Effector memory CD8-positive, alpha-beta T cell (primary cell): ENCODE measurements at places on chromosomes 7 and 10.

DNA sequence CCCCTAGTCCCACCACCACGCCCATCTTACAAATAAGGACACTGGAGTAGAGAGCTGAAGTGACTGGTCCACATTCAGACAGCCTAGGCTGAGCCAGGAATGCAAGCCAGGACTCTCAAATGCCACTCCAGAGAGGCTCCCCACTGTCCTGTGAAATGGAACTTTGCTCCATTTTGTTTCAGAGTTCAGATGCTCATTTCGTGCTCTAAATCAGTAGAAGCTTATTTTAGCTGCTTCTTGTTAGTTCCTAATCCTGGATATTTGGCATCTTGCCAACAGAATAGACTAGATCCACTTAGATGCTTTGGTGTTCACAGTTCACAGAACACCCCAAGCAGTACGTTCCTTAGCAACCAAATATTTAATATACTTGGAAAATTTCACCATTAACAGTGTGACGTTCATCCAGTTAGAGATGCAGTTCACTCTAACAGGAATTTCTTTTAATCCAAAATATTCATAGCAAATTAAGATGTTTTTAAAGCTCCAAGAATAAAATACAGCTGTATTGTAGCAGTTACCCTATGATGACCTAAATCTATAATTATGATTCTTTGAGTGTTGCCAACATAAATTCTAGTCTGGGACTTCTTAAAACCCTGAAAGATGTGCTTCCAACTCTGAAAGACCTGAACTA lies 7.3 kb downstream of the MMP21 start:
- H3K27ac ChIP-seq = no peak overlapping the region
- peaks cover 33% of the 10 kb centered on the region for H3K36me3 ChIP-seq
- H3K27me3 ChIP-seq = no peaks in the 10 kb centered on the region
- H3K4me3 ChIP-seq = no peak overlapping the region
- no peaks in the 10 kb centered on the region for H3K4me1 ChIP-seq

GRCh38 chr10:127978481-127978880 lies 71.6 kb downstream of the PTPRE start:
- DNase-seq = no peak
- H3K4me3 ChIP-seq = no peak overlapping the region
- H3K27ac ChIP-seq = no peak overlapping the region
- no peaks in the 10 kb centered on the region for H3K36me3 ChIP-seq
- peaks cover 5% of the 10 kb centered on the region for H3K4me1 ChIP-seq

GRCh38 chr7:41147606-41148485 lies 555.0 kb downstream of the INHBA start:
- DNase-seq = no peak
- no peak overlapping the region for H3K4me3 ChIP-seq
- no peak overlapping the region for H3K27ac ChIP-seq
- H3K4me1 ChIP-seq = no peaks in the 10 kb centered on the region
- H3K27me3 ChIP-seq = no peaks in the 10 kb centered on the region
- H3K36me3 ChIP-seq = no peaks in the 10 kb centered on the region

DNA sequence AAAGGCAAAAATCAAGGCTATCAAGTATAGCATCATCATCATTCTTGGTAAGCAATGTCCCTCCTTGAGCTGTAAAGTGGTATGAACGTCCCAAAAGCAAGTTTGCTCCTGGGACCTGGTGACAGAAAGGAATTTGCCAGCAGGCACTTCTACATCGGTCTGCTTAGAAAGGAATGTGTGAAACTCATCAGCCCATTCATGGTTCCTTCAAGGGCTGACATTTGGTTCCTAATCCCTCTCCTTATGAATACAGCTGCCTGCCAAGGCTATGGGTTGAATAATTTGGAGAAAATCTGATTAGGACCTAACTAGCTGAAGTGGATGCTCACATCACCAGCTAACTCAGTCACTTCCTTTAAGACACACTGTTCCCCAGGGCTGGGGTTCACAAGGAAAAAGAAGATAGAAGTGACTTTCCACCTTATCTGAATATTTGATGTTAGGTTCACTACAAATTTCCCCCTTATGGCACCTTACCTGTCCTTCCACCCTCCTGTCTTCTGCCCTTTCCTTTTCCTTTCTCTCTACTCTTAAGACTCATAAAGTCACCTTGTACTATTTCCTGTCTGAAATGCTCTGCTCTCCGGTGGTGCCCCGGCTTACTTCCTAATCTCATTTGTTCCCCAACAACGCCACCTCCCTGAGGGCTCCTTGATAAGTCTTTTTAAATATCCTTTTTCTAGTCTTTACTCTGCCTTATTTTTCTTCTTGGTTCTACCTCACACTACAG lies 187.1 kb downstream of the NPSR1 start:
- H3K4me3 ChIP-seq = no peak overlapping the region
- no peaks in the 10 kb centered on the region for H3K36me3 ChIP-seq
- H3K27me3 ChIP-seq = peaks cover 31% of the 10 kb centered on the region
- no peaks in the 10 kb centered on the region for H3K4me1 ChIP-seq
- no peak overlapping the region for H3K27ac ChIP-seq
- DNase-seq = no peak

GRCh38 chr10:69813632-69814031 lies 11.9 kb downstream of the COL13A1 start:
- DNase-seq = no peak
- H3K27ac ChIP-seq = no peak overlapping the region
- no peaks in the 10 kb centered on the region for H3K36me3 ChIP-seq
- peaks cover 11% of the 10 kb centered on the region for H3K4me1 ChIP-seq

GRCh38 chr10:82821043-82821442 lies 946.0 kb downstream of the NRG3 start:
- no peak overlapping the region for H3K27ac ChIP-seq
- no peak overlapping the region for H3K4me3 ChIP-seq
- H3K4me1 ChIP-seq = no peaks in the 10 kb centered on the region
- no peak for DNase-seq
- H3K36me3 ChIP-seq = no peaks in the 10 kb centered on the region

DNA sequence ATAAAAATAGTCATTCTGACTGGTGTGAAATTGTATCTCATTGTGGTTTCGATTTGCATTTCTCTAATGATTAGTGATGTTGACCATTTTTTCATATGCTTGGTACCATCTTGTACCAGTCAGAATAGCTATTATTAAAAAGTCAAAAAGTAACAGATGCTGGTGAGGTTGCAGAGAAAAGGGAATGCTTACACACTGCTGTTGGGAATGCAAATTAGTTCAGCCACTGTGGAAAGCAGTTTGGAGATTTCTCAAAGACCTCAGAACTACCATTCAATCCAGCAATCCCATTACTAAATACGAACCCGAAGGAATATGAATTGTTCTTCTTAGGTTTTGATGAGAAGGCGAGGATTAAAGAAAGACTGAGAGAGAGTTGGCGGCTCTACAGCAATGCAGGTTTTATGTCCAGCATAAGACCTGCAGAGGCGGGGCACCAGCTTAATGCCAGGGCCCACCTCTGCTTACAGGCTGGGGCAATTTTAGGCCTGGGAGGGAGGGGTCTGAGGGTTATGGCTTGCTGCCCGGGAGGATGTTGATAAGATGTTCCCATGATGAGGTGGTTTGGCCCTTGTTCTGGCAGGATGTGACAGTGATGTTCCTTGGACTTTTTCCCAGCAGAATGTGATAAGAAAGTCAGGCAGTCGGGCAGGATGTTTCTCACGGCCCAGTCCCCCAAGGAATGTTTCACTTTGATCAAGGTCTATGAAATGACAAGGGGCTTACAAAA lies 74.4 kb downstream of the MEST start:
- no peak for DNase-seq
- H3K4me3 ChIP-seq = no peak overlapping the region
- no peaks in the 10 kb centered on the region for H3K36me3 ChIP-seq
- no peak overlapping the region for H3K27ac ChIP-seq
- H3K27me3 ChIP-seq = no peaks in the 10 kb centered on the region

- no peak overlapping the region for H3K27ac ChIP-seq
- peaks cover 56% of the 10 kb centered on the region for H3K36me3 ChIP-seq
- no peaks in the 10 kb centered on the region for H3K27me3 ChIP-seq
- no peak for DNase-seq
- peaks cover 20% of the 10 kb centered on the region for H3K4me1 ChIP-seq
Measured at GRCh38 chr7:1156782-1157535, 3.0 kb downstream of the ZFAND2A start.

- DNase-seq = no peak
- peaks cover 18% of the 10 kb centered on the region for H3K27me3 ChIP-seq
- H3K4me3 ChIP-seq = no peak overlapping the region
- H3K27ac ChIP-seq = no peak overlapping the region
Measured at GRCh38 chr7:4399596-4399995, 282.5 kb upstream of the FOXK1 start.

- H3K27ac ChIP-seq = no peak overlapping the region
- H3K27me3 ChIP-seq = no peaks in the 10 kb centered on the region
- DNase-seq = no peak
Measured at GRCh38 chr7:137393570-137393969, 50.0 kb upstream of the PTN start.

DNA sequence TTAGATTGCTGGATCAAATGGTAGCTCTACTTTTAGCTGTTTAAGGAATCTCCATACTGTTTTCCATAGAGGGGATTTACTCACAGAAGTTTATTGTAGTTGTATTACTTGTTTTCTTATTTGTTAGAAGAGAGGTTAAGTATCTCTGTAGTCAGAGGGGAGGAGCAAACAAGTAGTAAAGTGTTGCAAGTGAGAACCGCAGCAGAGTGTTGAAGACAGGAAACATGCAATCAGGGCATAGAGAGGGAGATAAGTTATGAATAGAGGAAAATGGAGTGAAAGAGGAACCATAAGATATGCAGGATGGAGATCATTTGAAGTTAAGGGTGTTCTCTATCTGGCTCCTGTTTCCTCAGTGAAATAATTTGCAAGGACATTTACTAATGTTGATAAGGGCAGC lies 331.4 kb upstream of the TMEM229A start:
- H3K4me3 ChIP-seq = no peak overlapping the region
- H3K4me1 ChIP-seq = no peaks in the 10 kb centered on the region
- H3K27ac ChIP-seq = no peak overlapping the region

GRCh38 chr10:12707461-12708185 lies 293.9 kb downstream of the CCDC3 start:
- no peaks in the 10 kb centered on the region for H3K36me3 ChIP-seq
- no peak for DNase-seq
- peaks cover 10% of the 10 kb centered on the region for H3K4me1 ChIP-seq
- H3K27me3 ChIP-seq = no peaks in the 10 kb centered on the region
- no peak overlapping the region for H3K27ac ChIP-seq

GRCh38 chr7:135825406-135825805 lies 76.8 kb upstream of the FAM180A start:
- DNase-seq = no peak
- H3K27ac ChIP-seq = no peak overlapping the region
- peaks cover 16% of the 10 kb centered on the region for H3K27me3 ChIP-seq
- peaks cover 17% of the 10 kb centered on the region for H3K4me1 ChIP-seq
- H3K36me3 ChIP-seq = no peaks in the 10 kb centered on the region

- H3K4me1 ChIP-seq = peaks cover 31% of the 10 kb centered on the region
- no peak for DNase-seq
- H3K4me3 ChIP-seq = peak overlapping the region; percentile 80
- no peaks in the 10 kb centered on the region for H3K27me3 ChIP-seq
- peak overlapping the region; percentile 97 for H3K27ac ChIP-seq
Measured at GRCh38 chr10:119501690-119502089, 40.8 kb downstream of the RGS10 start.

DNA sequence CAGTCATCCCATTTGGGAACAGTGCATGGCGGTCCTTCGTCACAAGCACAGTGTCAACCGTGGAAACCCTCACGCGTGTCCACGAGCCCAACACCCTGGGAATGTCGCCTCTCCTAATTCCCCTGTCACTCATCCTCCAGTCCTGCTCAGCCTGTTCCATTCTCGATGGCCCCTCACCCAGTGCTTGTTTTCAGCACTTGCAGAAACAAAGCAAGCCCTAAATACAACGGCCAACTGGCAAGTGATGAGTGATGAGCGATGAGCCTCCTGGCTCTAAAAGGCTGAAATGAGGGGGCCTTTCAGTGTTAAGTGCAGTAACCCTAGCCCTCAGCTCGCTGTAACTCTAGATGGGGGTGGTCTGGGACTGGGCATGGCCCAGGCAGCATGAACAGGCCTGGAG lies 22.6 kb downstream of the NKX2-3 start:
- no peak overlapping the region for H3K4me3 ChIP-seq
- no peak overlapping the region for H3K27ac ChIP-seq
- DNase-seq = no peak
- H3K4me1 ChIP-seq = peaks cover 4% of the 10 kb centered on the region
- no peaks in the 10 kb centered on the region for H3K36me3 ChIP-seq

DNA sequence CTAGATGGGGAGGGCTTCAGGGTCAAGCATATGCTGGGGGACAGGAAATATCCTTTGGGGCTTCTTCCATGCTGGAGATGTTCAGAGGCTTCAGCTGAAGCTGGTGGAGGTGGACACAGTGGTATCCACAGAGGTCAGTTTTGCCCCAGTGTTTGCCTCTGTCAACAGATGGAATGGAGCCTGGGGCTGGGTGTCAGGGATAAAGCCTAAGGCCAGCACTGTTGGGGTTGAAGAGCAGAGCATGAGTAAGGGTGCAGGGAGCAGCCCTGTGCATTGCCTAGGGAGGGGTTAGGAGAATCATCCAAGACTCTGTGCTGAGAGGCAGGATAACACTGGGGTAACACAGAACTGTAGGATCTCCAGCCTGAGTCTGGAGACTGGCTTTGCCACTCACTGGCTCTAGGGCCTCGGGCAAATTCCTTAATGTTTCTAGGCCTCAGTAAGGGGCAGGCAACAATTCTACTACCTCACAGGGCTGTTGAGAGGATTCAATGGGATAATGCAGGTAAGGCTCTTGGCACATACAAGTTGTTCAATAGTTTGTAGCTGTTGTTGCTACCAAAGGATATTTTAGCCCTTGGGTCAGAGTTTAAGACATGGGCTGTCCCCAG lies 21.8 kb upstream of the MYL7 start:
- peaks cover 12% of the 10 kb centered on the region for H3K27me3 ChIP-seq
- H3K27ac ChIP-seq = no peak overlapping the region
- no peaks in the 10 kb centered on the region for H3K4me1 ChIP-seq
- H3K36me3 ChIP-seq = no peaks in the 10 kb centered on the region
- H3K4me3 ChIP-seq = no peak overlapping the region
- DNase-seq = no peak

DNA sequence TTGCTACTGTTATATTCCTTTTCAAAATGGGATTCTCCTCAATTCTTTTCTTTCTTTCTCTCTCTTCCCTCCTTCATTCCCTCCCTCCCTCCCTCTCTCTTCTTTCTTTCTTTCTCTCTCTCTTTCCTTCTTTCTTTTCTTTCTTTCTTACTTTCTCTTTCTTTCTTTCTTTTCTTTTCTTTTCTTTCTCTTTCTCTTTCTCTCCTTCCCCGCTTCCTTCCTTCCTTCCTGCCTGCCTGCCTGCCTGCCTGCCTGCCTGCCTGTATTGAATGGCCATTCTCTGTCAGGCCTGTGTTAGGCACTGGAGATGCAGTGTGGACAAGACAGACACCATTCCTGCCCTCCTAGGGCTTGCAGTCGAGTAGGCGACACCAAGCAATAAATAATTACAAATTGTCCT lies 11.5 kb downstream of the CNNM1 start:
- no peaks in the 10 kb centered on the region for H3K4me1 ChIP-seq
- no peaks in the 10 kb centered on the region for H3K36me3 ChIP-seq
- peaks cover 37% of the 10 kb centered on the region for H3K27me3 ChIP-seq
- H3K27ac ChIP-seq = no peak overlapping the region
- DNase-seq = no peak
- H3K4me3 ChIP-seq = no peak overlapping the region
